NCI-H146 (cell line): ENCODE measurements at places on chromosomes 7 and 10.

- no peak for DNase-seq
Observed at GRCh38 chr10:94172332-94172731, 178.6 kb downstream of the PLCE1 start.

GRCh38 chr7:69309601-69310000 is 288.7 kb upstream of the AUTS2 start:
- peak; percentile 9 for DNase-seq

DNA sequence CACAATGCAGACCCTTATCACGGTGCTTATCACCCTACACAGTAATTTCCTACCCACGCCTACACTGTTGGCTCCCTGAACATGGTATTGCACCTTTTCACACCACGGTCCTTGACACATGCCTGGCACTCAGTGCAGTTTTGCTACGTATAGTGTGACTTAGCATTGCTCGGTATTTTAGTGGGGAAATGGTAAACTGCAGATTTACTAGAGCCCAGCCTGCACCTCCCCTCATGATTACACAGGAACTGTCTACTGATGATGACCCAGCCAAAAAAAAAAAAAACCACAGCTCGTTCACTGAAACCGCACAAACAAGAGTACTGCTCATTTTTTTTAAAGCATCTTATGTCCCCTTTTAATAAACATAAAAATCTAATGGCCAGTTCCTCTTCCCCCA is 124.2 kb upstream of the ZNF746 start:
- DNase-seq, result no peak

GRCh38 chr10:28849821-28850220 is 172.5 kb downstream of the BAMBI start:
- DNase-seq, result no peak

DNA sequence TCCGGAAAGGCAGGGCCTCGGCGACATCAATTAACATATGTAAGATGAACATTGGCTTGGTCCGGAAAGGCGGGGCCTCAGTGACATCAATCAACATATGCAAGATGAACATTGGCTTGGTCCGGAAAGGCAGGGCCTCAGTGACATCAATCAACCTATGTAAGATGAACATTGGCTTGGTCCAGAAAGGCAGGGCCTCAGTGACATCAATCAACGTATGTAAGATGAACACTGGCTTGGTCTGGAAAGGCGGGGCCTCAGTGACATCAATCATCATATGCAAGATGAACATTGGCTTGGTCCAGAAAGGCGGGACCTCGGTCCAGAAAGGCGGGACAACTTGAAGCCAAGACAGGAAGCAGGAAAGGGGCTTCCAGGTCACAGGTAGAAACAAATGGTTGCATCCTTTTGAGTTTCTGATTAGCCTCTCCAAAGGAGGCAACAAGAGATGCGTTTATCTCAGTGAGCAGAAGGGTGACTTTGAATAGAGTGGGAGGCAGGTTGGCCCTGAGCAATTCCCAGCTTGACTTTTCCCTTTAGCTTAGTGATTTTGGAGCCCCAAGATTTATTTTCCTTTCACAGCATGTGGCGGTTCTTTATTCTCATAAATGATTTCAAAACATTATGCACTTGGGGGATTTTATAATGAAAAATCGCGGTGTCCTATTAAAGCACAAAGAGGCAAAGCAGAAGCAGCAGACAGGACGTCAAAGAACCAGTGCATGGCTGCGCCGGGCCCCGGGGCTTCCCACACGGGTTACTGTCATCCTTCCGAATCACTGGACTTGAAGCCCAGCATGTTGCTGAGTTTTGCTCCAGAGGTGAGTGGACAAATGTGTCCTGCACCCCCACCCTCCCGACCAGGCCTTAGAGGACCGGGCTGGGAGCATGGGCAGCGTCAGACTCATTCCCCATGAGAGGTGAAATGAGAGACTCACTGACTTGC is 43.1 kb upstream of the EN2 start:
- DNase-seq, result no peak
